ENCODE measurements at places on chromosomes 7 and 10. TPM values are rescaled to one million over a fixed set of nuclear protein-coding genes. Genes with fewer than 3 reads are reported as not detected.

ZMIZ2 gene
- total RNA-seq, result 83.3 TPM

CALHM3 gene
- total RNA-seq, result 0.16 TPM

ST8SIA6 gene
- not detected for total RNA-seq

DNA2 gene
- total RNA-seq, result 0.92 TPM

MYL10 gene
- total RNA-seq, result not detected

APBB1IP gene
- 1.7 TPM for total RNA-seq

Measured in pancreas (tissue), 10 donors.